ENCODE measurements at places on chromosomes 1 and 21.

- DNase-seq: no peak
These were observed 340.0 kb downstream of the NPHP4 start for GRCh38 chr1:5651964-5652821.

- no peak for DNase-seq
These were observed 33.9 kb upstream of the ATP2B4 start for GRCh38 chr1:203592730-203593129.

- no peak for DNase-seq
These were observed 265.8 kb upstream of the CSF3R start for GRCh38 chr1:36748466-36748865.

DNA sequence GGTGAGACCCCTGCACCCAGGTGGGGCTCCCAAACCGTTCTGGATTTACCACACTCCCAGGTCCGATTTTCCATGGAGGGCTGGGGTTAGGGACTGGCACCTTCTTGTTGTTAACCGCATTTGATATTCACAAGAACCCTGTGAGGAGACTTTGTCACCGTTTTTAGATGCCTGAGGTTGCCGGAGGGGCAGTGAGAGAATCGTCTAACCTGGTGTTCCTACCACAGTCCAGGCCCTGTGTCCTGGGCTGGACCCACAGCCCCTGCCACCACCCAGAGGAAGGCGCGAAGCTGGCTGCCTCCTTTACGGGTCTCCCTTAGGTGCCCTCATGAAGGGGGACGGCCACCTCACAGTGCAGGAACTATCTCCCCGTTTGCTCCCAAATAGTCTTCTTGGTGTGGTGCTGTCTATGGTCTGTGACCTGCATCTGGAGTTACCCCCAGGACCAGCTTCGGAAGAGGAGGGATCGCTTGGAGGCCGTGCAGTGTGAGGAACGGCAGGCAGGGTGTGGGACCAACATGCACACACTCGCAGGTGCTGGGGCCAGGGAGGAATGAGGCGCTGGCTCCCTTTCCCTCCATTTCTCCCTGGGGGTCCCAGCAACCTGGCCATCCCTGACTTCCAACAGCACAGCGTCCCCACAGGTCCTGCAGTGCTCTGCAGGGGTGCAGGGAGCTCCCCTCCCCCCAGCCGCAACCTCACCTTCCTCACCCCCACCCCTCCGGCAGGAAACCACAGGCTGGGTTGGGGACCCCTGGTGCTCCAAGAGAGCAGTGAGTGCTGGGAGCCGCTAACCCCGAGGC lies 7.0 kb downstream of the SIM2 start:
- no peak for DNase-seq

- no peak for DNase-seq
These were observed 23.7 kb upstream of the DISP1 start for GRCh38 chr1:222791006-222791710.

DNA sequence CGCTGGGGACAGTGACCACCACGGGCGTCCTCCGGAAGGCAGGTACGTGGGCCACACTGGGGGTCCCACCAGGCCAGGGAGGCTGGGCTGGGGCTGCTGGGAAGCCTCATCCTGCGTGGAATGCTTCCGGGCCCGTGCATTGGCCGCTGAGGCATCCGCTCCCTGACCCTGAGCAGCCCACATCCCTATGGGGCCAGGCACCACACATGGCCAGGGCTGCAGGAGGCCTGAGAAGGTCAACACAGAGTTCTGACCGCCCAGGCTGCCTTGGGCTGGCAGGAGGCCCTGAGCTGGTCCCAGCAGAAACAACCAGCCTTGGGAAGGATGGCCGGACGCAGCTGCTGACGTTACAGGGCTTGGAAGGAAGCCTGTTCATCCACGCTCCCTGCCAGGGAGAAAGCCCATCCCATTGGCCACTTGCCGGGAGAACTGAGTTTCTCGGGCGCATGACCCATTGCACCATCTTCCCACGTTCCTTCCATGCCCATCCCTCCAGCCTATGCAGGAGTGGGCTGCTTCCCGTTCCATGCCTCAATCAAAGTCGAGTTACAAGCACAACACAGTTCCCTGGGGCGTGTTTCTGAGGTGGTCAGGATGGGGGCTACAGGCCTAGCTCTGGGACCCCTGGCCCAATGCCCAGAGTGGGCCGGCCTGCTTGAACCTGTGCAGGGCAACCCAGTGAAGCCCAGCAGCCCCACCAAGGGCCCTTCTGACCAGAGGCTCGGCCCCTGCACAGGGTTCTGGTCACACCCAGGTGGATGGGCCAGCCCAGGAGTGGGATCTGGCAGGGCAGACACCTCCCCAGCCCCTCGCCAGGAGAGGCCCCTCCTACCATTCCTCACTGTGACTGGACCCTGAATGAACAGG lies 31.7 kb downstream of the TRIM11 start:
- DNase-seq: no peak

DNA sequence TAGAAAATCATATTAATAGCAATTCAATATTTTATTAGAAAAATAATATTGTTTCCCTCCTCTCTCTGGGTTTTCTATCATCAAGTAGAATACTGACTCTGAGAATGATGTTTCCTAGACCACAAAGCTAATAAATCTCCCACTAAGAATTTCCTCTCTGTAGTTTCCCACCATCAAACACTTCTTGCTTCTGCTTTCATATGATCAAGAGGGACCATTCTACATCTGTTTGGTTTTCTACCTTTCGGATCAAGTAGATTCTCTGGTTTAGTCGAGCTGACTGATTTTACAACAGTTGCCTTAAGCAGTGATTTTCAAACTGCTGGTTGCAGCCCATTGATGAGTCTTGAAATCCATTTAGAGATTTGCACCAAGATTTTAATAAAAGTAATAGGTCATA lies 240.2 kb upstream of the PTBP2 start:
- no peak for DNase-seq

GRCh38 chr1:2789164-2789985 lies 12.1 kb downstream of the TTC34 start:
- DNase-seq: no peak

GRCh38 chr1:17829579-17829978 lies 74.4 kb downstream of the ACTL8 start:
- no peak for DNase-seq

DNA sequence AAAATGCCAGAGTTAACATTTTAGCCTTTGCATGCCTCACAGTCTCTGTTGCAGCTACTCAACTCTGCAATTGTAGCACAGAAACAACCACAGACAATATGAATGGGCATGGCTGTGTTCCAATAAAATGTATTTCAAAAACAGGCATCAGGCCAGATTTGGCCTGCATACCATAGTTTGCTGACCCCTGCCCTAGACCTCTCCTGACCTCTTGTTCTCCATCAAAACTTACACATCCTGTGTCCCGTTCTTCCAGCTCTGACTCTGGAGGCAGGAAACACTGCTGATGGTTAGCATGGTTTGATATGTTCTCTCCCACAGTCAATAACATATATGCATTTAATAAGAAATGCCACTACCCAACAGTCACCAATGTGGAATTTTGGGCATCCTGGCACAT lies 138.6 kb downstream of the LMX1A start:
- DNase-seq: no peak

- no peak for DNase-seq
These were observed 1.6 kb downstream of the TUFT1 start for GRCh38 chr1:151541752-151542151.

- no peak for DNase-seq
These were observed 46.0 kb downstream of the PKP1 start for GRCh38 chr1:201329286-201329685.

- no peak for DNase-seq
These were observed 39.2 kb downstream of the EPHA2 start for GRCh38 chr1:16116625-16117024.

GRCh38 chr1:14282707-14283106 lies 315.8 kb upstream of the KAZN start:
- DNase-seq: no peak

- no peak for DNase-seq
These were observed 50.4 kb upstream of the ADAMTS5 start for GRCh38 chr21:27017246-27017645.

- no peak for DNase-seq
These were observed 117.4 kb downstream of the AKT3 start for GRCh38 chr1:243732637-243733036.

DNA sequence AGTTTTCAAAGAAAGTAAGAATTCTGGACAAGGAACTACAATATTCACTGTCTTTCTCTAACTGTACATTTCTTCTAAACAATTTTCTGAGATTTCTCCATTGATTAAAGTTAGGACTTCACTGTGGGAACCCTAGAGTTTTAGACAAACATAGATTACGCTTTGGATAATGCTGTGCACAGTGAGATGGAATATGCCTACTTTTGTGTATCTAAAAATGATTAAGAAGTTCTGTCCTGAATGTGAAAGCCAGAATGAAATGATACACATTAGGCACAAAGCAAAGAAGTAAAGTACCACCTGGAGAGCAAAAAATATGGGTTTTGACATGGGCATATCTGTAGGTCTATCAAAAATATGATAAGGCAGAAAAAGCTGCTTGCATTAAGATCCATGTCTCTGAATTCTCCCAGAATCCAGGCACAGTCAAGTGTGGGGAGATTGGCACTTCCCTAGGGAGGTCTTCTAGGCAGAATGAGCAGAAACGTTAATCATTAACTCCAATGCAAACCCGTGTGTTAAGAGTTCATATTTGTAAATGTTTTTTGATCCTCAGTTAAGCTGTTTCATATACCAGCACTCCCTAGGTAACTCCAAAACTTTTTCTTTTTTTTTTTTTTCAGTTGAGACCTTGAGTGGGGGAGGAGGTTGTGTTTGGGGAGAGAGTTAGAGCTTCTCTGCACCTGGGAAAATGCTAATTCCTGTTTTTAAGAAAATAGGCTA lies 467.1 kb downstream of the LMO4 start:
- no peak for DNase-seq

DNA sequence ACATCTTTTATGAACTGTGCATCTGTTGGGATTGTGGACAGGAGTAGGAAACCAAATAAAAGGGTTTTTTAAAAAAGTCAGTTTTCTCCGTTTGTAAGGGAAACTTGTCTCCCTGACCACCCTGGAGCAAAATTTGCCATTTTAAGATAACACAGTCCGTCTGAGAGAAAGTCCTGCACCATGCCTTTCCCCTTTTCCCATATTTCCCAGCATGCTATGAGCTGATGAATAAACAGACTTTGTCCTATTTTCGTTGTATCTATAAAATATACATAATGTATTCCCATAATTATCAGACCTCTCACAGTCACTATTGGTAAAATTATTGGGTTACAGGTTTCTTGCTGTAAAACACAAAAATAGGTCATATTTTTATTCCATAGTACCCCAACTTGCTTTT lies 1.7 kb upstream of the AKT3 start:
- no peak for DNase-seq

DNA sequence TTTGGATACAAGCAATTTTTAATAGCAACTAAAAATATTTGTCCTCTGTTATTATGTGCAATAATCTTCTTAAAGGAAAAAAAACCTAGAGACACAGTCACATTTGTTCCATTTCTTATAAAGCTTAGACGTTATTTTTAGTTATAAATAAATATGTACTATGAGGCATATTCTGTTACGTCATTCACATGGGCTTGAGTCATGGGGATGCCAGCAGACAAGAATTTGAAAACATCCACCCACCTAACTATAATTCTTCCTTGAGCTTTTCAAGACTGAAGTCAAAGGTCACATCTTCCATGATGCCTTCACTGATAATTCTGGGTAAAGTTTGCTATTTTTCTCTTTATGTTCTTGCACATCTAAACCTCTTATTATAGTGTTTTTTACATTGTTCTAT lies 268.8 kb downstream of the KCTD3 start:
- no peak for DNase-seq

- DNase-seq: no peak
These were observed 39.4 kb upstream of the EPS15 start for GRCh38 chr1:51558375-51558924.

- no peak for DNase-seq
These were observed 24.4 kb upstream of the FGGY start for GRCh38 chr1:59272507-59272906.

DNA sequence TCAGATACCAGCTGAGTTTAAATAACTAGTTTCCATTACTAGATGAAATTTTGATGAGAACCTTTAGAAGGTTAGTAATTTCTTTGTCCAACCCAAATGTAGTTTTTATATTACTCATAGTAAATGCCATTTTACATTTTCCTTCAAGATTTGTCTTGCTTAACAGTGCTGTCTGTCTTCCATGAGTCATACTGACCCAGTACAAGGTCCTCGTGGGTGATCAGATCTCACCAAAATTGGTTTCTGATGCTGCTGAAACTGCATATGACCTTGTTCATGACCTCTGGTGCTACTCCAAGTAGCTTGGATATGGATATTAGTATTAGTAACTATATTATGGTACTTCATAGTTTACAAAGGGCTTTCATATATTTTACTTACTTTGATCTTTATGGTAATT lies 207.1 kb downstream of the RYR2 start:
- DNase-seq: no peak

GRCh38 chr21:45990741-45991605 lies 9.4 kb downstream of the COL6A1 start:
- DNase-seq: no peak

DNA sequence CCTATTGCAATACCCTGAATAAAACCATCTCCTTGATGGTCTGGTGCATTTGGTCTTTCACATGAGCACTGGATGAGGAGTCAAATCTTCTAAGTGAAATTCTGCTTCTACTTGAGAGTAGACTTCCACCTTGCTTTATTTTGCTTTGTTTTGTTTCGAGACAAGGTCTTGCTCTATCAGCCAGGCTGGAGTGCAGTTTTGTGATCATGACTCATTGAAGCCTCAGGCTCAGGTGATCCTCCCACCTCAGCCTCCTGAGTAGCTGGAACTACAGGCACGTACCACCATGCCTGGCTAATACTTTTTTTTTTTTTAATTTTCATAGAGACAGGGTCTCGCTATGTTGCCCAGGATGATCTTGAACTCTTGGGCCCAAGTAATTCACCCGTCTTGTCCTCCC lies 65.8 kb upstream of the F3 start:
- DNase-seq: no peak

- no peak for DNase-seq
These were observed 28.0 kb downstream of the CRYAA start for GRCh38 chr21:43196826-43197225.

GRCh38 chr1:16459352-16459925 lies 18.9 kb downstream of the NECAP2 start:
- DNase-seq: no peak

- no peak for DNase-seq
These were observed 68.7 kb downstream of the ALG14 start for GRCh38 chr1:95004013-95004412.

GRCh38 chr1:240134596-240134995 lies 42.9 kb downstream of the FMN2 start:
- no peak for DNase-seq

GRCh38 chr1:25587290-25587689 lies 29.3 kb upstream of the MAN1C1 start:
- DNase-seq: no peak

GRCh38 chr21:30337276-30337744 lies at the start of gene KRTAP27-1:
TSS of gene KRTAP27-1 (minus strand) at chr21:30337694. CDS start at chr21:30337668, 26 bp downstream.
- DNase-seq: no peak

DNA sequence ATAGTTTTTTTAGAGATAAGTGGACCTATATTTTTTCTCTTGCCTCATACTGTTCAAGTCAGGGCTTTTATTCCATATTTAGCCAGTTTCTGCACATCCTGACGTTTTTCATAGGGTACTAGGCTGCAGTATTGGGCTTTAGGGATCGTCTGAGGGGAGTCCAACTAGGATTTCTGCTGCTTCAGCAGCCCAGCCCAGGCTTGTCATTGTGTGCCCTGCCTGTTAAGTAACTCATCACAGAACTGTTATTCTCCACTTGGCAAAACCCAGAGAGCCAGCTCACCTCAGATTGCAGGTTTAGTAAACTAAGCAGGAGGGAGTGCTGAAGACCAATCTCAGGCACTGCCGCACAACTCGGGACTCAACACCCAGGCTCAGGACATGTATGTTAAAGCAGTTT lies 2.8 kb downstream of the GALNT2 start:
- no peak for DNase-seq
